ENCODE measurements at places on chromosomes 3 and 15.

GRCh38 chr15:64095795-64096667, at the start of gene SNX1:
Gene SNX1 (plus strand): TSS chr15:64095982. CDS start chr15:64096014, 32 bp downstream.
- peak; percentile 90 for DNase-seq

- no peak for DNase-seq
These were observed 6.7 kb downstream of the LYZL4 start for GRCh38 chr3:42403737-42404136.

- DNase-seq, result no peak
These were observed 487.5 kb upstream of the KCNMB2 start for GRCh38 chr3:178048768-178049167.

DNA sequence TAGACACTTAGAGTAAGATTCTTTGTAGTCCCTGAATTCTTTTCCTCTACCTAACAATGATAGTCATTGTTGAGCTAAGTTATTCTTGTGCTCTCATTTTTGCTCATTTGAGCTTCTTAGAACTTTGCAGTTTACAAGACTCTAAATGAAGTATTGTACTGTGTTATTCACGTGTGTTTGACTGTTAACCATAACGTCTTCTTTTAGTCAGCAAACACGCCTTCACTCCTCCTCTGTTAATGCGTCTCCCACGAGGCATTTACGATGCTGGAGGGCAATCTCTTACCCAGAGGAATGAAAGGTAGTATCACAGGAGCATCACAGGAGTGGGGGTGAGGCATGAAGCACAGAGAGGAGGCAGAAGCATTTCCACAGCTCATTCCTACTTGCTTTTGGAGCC, 14.8 kb upstream of the P2RY14 start:
- no peak for DNase-seq

DNA sequence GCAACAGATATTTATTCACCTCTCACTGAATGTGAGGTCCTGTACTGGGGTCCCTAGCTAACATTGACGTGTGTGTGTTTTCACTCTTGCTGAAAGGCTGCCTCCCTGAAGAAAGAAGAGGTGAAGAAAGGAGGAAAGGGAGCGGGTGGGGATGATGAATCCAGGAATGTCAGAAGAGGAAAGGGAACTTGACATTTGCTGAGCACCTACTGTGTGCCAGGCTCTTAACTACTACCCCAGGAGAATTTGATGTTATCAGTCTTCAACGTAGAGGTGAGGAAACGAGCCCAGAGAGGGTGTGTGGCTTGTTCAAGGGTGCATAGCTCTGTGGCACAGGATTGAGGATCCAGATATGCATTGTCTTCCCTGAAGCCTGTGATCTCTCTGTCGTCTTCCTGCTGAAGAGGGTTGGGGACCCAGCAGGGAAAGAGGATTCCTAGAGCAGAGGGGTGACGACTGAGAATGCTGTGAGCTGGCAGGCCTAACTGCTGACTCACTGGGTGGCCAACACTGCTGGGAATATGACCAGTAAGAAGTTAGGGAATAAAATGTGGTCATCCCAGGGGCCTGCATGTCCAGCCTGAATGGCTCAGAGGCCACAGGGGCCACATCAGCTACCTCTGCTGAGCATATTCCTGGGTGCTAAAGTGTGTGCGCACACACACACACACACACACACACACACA, 6.6 kb upstream of the ATP2B2 start:
- no peak for DNase-seq

- DNase-seq, result no peak
These were observed 4.4 kb downstream of the TMEM43 start for GRCh38 chr3:14129296-14129695.

- DNase-seq, result no peak
These were observed 71.9 kb downstream of the CADPS start for GRCh38 chr3:62803276-62803675.

DNA sequence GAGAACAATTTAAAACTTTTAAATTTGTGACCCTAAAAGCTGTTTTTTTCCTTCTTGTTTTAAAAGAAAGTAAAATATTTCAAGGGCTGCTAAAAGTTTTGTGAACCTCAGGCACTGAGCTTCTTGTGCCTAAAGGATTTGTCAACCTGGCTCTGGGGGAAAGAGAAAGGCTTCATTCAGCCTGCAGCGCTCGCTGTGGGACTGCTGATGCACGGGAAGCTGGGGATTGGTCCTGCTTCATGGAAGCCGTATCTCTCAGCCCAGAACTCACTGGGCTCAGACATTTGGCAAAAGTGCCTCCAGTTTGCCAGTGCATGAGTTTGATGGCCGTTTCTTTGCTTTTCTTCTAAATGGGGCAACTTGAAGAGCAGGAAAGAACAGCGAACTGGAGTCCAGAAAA, 30.8 kb downstream of the TPRG1 start:
- DNase-seq, result no peak

DNA sequence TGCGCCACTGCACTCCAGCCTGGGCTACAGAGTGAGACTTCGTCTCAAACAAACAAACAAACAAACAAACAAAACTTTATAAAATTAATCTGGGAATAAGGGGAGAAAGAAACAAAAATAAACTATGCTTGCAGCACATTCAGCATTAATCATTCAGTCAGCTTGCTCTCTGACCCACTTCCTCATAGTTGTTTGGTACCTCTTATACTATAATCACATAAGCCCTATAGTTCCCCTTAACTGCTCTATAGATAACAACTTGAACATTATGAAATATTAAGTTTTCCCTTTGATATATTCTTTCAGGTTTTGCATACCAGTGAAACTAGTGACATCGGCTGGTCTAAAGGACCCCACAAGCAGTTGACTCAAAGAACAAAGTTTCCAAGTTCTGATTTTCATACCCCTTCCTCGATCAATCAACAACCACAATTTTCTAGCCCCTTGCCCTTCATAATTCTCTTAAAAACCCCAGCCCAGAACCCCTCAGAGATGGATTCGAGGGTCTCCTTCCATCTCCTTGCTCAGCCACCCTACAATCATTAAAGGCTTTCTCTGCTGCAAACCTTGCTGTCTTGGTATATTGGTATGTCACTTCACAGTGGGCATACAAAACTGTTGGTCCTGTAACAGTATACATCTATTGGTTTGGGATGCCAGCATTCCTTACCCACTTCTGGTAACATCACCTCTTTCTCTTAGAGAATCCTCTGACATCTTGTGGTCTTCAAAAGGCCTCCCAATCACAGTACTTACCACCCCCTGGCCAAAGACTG, 26.4 kb downstream of the BCL2L10 start:
- DNase-seq, result no peak

- no peak for DNase-seq
These were observed 282.6 kb downstream of the VPS13C start for GRCh38 chr15:61777689-61778088.
